GM23248 (cell line): ENCODE measurements at places on chromosomes 6 and 20. TPM values are rescaled to one million over a fixed set of nuclear protein-coding genes. Genes with fewer than 3 reads are reported as not detected.
A peak's percentile ranks its signal among the peaks of the same experiment; 100 is the strongest.

GRCh38 chr20:507761-508332, 35.7 kb downstream of the CSNK2A1 start:
- no peaks in the 10 kb centered on the region for H3K27me3 ChIP-seq
- H3K27ac ChIP-seq = no peak overlapping the region
- peaks cover 42% of the 10 kb centered on the region for H3K36me3 ChIP-seq
- no peak for DNase-seq
- no peak overlapping the region for H3K4me3 ChIP-seq

- no peak overlapping the region for H3K4me3 ChIP-seq
- no peaks in the 10 kb centered on the region for H3K36me3 ChIP-seq
- H3K27ac ChIP-seq = peak overlapping the region; percentile 25
Measured at GRCh38 chr6:71473926-71474325, 185.3 kb downstream of the OGFRL1 start.

DNA sequence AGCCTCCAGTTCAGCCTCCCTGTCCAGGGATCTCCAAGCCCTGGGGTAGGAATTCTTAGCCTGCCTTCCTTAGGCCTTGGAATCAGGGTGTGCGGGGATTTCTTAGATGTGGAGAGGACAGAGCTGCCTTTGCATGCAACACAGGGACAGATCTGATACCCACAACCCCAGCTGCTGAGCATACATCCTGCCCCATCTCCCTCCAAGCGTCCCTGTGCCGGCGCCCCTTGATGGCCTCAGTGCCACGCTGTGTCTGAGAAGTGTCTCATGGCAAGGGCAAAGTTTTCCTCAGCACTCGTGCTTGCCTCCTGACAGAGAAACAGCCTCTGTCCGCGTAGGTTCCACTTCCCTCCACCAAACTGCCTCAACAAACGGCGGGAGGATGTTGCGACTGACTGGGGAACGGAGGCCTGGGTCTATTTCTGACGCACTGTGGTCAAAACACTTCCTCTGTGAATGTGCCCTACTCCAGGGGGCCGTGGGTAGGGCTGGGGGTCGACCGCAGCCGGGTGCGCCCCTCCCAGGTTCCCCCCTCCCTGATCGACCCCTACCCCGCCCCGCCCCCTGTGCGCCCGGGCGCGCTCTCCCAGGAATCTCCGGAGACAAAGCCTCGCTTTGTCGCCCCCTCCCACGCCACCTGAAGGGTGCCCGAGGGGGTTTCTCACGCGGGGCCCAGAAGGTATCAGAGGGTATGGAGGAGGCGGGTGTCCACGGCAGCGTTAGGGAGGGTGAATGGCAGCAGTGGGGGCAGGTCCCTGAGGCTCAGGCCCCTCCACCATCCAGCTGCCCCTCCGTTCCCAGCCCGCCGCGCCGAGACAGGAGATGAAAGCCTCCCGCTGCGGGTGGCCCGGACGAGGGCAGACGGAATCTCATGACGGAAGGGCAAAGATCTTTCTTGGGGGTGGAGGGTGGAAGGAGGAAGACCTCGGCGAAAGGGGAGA, 806 bp downstream of the MICAL1 start:
- peaks cover 21% of the 10 kb centered on the region for H3K4me1 ChIP-seq
- peak overlapping the region; percentile 83 for H3K4me3 ChIP-seq
- H3K27ac ChIP-seq = peak overlapping the region; percentile 41
- peak; percentile 69 for DNase-seq
- H3K27me3 ChIP-seq = no peaks in the 10 kb centered on the region

DNA sequence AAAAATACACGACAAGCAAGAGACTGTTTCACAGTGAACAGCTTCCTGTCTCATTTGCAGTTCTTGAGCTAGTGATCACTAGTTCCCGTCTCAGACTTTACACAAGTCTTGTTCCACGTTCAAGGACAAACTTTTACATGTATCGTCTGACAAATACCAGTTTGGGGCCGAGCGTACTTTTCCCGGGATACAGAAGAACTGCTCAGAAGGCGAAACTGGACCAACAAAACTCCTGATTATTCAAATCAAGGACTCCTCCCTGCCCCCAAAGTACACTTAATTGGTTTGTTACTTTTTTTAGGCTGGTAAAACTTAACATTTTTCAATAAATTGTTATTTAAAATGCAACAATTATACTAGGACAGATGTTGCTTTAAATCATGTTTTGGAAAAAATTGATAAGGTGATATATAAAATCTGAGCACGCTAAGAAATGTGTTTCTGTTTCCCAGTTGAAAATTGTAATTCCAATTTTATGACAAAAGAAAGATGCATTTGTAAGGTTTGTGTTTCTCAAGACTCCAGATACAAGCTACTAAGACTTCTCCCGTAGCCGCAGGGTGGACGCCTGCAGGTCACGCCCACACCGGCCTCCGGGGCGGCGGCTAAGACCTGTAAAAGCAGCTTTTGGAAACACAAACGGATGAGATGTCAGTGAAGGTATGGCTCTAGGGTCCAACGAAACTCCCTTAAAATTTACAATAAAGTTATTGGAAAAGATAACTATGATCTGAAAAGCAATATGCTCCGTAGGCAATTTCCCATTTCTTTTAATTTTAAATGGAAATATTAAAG, 16.8 kb upstream of the TCFL5 start:
- H3K27ac ChIP-seq = no peak overlapping the region
- DNase-seq = no peak
- no peaks in the 10 kb centered on the region for H3K4me1 ChIP-seq
- H3K4me3 ChIP-seq = no peak overlapping the region

DNA sequence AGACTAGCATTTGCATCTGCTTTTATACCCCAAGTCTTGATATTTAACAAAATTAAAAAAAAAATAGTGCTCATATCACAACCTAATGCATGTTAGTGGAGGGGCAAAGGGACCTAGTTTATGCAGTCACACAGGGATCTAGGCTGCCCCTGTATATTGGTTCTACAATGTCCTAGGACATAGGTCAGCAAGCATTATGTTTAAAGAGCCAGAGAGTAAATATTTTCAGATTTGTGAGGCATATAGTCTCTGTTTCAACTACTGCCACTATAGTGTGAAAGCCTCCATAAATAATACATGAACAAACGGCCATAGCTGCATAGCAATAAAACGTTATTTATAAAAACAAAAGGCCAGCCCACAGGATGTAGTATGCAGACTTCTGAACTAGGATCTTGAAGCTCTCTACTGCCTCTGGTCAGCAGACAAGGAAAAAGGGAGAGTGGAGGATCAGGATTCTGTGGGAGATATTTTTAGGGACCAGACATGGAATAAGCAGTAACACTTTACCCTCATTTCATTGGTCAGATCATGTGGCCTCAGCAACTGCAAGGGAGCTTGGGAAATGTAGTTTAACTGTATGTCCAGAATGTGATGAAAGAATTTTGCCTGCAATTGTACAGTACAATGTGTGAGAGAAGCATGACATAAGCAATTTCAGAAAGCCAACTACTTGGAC, 414.2 kb upstream of the SPTLC3 start:
- no peaks in the 10 kb centered on the region for H3K36me3 ChIP-seq
- no peaks in the 10 kb centered on the region for H3K27me3 ChIP-seq
- H3K4me3 ChIP-seq = no peak overlapping the region

- no peaks in the 10 kb centered on the region for H3K27me3 ChIP-seq
- H3K36me3 ChIP-seq = no peaks in the 10 kb centered on the region
- DNase-seq = no peak
- H3K27ac ChIP-seq = no peak overlapping the region
- H3K4me3 ChIP-seq = no peak overlapping the region
- no peaks in the 10 kb centered on the region for H3K4me1 ChIP-seq
Measured at GRCh38 chr6:93677264-93677965, 258.1 kb upstream of the EPHA7 start.

DNA sequence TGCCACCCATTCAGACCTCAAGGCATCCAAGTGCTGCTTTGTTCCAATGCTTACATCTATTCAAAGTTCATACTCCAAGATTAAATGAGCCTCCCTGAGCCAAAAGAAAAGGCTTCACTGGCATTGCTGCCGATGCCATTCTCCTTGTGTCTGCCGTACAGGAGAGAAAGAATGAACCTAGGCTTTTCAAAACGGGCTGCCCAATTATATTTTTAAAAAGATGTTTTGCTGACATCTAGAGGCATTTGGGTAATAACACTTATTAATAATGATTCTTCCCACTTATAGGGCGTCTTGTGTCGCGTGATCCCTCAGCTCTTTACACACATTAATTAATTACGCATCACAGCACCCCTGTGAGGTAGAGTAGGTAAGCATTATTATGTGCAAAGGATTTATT, 545.6 kb downstream of the PKHD1 start:
- DNase-seq = peak; percentile 1
- no peak overlapping the region for H3K27ac ChIP-seq
- H3K4me3 ChIP-seq = no peak overlapping the region
- no peaks in the 10 kb centered on the region for H3K27me3 ChIP-seq

DNA sequence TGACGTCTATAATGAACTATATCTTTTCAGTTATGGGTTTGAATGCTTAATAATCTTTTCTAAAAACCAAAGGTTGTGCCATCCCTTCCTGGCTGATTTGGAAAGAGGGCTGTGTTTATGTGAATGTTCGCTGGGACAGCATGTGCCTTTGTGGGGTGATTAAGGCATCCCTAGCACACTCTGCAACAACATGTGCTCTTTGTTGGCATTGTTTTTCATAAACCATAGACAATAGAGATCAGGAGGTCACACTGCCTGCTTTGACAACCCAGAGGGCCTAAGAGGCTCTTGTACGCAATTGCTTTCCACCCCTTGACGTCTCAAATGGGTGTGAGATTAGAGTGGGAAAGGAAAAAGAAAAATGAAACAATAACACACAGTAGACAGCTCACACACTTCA, 116.0 kb downstream of the LRRC1 start:
- H3K4me3 ChIP-seq = no peak overlapping the region
- H3K27me3 ChIP-seq = no peaks in the 10 kb centered on the region
- no peak for DNase-seq
- no peaks in the 10 kb centered on the region for H3K4me1 ChIP-seq
- H3K27ac ChIP-seq = no peak overlapping the region
- H3K36me3 ChIP-seq = no peaks in the 10 kb centered on the region

DNA sequence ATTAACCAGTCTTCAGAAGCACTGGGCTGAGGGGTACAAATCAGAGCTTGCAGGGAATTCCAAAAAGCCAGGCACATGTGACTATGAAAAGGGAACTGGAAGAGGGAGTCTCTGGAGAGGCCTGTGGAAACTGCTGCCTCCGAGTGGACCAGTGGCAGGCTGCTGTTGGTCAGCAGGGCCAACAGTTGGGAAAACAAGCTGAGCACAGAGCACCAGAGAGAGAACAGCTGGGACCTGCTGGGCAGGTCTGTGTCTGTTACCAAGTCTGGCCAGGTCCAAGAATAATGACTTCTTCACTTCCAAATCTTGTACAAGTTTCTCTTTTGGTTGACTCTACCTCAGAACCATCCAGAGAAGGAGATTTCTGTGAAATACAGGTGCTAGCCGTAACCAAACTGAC, 81.4 kb downstream of the LIN28B start:
- no peak for DNase-seq
- H3K27ac ChIP-seq = no peak overlapping the region
- 0 out of 2 replicates have a peak, but pooled peaks cover 5% of the 10 kb centered on the region for H3K4me1 ChIP-seq
- H3K27me3 ChIP-seq = no peaks in the 10 kb centered on the region
- no peak overlapping the region for H3K4me3 ChIP-seq

DNA sequence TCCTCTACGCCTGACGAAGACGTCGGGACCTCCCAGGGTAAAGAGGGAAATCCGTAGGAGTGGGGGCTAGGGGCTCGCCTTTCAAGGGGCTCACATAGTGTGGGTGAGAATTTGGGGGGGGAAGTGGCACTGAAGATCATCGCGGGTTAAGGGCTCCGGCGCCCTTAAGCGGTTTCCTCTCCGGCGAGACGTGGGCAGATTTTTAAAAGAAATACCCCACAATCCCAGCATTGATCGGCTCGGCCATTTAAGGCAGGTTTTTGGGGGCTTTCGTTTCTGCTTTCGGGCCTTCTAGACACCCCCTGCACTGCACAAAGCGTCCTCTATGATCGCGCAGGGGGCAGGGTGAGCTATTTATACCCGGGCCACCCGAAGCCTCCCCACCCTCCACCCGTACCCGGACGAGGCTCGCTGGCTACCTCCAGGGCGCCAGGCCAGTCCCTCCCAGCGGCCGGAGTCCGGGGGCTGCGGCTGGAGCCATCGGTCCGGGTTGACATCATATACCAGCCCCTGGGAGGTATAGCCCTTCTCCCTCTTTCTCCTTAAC, 1.2 kb downstream of the NKX2-2 start:
- peaks cover 90% of the 10 kb centered on the region for H3K27me3 ChIP-seq
- DNase-seq = no peak
- H3K36me3 ChIP-seq = no peaks in the 10 kb centered on the region
- no peak overlapping the region for H3K27ac ChIP-seq
- peaks cover 3% of the 10 kb centered on the region; the same call in 1 of the 2 replicates for H3K4me1 ChIP-seq
- 0 out of 2 replicates have a peak overlapping the region, but pooled peaks have one; percentile 40 for H3K4me3 ChIP-seq

- DNase-seq = no peak
- no peak overlapping the region for H3K27ac ChIP-seq
- no peaks in the 10 kb centered on the region for H3K27me3 ChIP-seq
- H3K4me1 ChIP-seq = no peaks in the 10 kb centered on the region
- H3K4me3 ChIP-seq = no peak overlapping the region
Measured at GRCh38 chr6:110784610-110784979, 30.7 kb downstream of the CDK19 start.

DNA sequence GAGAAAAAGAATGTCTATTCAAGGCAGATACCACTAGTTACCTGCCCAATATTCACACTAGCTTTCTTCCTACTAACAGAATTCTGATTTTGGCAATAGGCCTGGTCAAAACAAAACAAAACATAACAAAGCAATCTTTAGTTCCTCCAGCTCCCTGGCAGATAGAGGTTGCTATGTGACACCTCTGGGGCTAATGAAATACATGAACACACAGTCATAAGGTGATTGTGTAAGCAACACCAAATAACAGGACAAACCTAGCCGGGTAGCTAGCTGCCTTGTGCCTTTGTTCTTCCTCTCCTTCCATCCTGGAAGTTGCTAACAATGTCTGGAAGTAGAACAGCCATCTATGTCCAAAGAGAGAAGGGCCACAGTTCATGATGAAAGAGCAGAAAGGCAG, 6.0 kb upstream of the HMGN3 start:
- no peaks in the 10 kb centered on the region for H3K27me3 ChIP-seq
- no peaks in the 10 kb centered on the region for H3K36me3 ChIP-seq
- H3K4me3 ChIP-seq = no peak overlapping the region
- H3K4me1 ChIP-seq = no peaks in the 10 kb centered on the region; the same call in 1 of the 2 replicates
- H3K27ac ChIP-seq = no peak overlapping the region
- no peak for DNase-seq

GRCh38 chr6:83152913-83153312, 40.2 kb downstream of the PGM3 start:
- H3K36me3 ChIP-seq = peaks cover 16% of the 10 kb centered on the region
- DNase-seq = no peak
- H3K27ac ChIP-seq = no peak overlapping the region
- H3K27me3 ChIP-seq = no peaks in the 10 kb centered on the region

The BACH2 gene
- under 0.01 TPM in 2 replicates for total RNA-seq

The PNPLA1 gene
- not detected in 2 replicates for total RNA-seq

The NMBR gene
- total RNA-seq = not detected in 2 replicates

The BPIFB4 gene
- total RNA-seq = not detected in 2 replicates
